Activated CD4-positive, alpha-beta T cell treated with anti-CD3 and anti-CD28 coated beads, Interleukin-2, amount 50 U/mL, for 1 hour (primary cell): ENCODE measurements at places on chromosomes 3 and 15.

GRCh38 chr15:61818801-61819200 lies 241.4 kb downstream of the VPS13C start:
- DNase-seq = no peak

- DNase-seq = no peak
These were observed 23.2 kb upstream of the VPS8 start for GRCh38 chr3:184788751-184789150.

DNA sequence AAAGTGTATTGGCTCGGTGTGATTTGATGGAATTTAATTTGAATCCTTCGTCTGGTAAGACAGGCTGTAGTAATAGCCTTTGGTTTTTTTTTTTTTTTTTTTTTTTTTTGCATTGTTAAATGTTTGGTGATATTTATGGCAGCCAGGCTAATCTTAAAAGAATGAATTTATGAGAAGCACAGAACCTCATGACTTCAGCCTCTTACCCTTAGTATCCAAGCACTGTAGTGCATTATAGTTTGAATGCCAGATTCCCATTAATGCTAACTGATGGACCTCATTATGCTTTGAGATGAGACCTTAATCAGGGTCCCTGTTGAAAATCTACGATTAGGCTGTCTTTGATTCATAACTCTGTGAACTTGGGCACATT lies 110.6 kb upstream of the SAMMSON start:
- DNase-seq = no peak

DNA sequence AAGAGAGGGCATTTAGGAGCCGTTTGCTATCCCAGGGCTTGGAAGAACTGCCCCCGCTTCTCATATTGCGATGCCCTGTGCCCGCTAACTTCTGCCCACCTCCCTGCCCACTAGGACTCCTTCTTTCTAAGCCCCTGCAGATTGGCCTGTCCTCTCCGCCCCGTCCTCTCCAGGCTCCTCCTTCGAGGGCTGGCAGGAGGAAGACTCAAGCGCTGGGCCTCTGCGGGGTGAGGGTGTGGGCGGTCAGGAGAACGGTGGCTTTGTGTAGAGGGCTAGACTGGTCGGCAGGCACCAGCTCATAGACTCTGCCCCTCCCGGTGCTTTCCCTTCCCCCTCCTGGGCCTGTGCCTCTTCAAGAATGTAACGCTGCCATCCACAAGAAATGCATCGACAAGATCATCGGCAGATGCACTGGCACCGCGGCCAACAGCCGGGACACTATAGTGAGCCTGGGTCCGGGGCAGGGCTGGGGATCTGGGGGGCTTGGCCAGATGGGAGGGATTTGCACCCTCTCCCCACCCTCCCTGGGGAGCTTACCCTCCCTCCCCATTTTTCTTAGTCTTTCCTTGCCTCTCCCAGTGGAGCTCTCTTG lies 21.9 kb downstream of the PRKCD start:
- DNase-seq = no peak
